Frontal cortex (tissue), 4 donors: ENCODE measurements at places on chromosomes 1 and 21. TPM values are rescaled to one million over a fixed set of nuclear protein-coding genes. Genes with fewer than 3 reads are reported as not detected.

DNA sequence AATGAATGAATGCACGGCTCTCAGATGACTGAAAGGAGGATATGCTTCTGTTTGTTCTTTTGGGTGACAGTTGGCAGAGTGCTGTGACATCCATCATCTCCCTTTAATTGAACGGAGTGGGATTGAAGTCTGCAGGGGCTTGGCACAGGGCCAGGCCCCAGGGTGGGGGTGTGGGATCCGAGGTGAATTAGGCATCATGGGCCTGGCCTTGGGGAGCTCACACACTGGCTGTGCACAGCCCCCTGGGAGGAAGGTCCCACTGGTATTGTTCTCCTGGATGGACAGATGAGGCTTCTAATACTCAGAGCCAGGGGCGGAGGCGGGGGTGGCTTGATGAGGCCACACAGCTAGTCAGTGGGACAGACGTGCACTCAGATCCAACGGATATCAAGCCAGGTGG lies 19.3 kb downstream of the EPHB2 start:
- DNase-seq = no peak

DNA sequence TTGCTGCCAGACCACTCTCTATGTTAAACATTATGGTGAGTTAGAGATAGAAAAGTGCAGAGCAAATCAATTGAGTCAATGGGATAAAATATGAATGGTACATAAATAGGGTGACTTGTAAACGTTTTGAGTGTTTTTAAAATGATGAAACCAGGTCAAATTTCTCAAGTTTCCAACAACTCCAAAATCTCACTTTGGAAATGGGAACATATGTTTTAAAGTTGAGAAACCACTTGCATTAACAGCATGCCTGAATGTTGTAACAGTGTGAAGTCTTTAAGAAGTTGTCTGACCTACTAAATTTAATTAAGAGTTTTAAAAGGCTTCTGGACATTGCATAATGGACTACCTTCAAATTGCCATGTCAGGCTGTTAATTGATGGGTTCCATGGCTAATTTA lies 33.6 kb upstream of the RAVER2 start:
- no peak for DNase-seq

- no peak for DNase-seq
These were observed 11.6 kb downstream of the STYXL2 start for GRCh38 chr1:167105271-167106118.

GRCh38 chr1:197928849-197929336 lies 11.7 kb downstream of the LHX9 start:
- no peak for DNase-seq

- no peak for DNase-seq
These were observed 326.1 kb upstream of the BEND5 start for GRCh38 chr1:49102752-49103151.

GRCh38 chr21:17866590-17866989 lies 47.4 kb upstream of the C21orf91 start:
- no peak for DNase-seq

DNA sequence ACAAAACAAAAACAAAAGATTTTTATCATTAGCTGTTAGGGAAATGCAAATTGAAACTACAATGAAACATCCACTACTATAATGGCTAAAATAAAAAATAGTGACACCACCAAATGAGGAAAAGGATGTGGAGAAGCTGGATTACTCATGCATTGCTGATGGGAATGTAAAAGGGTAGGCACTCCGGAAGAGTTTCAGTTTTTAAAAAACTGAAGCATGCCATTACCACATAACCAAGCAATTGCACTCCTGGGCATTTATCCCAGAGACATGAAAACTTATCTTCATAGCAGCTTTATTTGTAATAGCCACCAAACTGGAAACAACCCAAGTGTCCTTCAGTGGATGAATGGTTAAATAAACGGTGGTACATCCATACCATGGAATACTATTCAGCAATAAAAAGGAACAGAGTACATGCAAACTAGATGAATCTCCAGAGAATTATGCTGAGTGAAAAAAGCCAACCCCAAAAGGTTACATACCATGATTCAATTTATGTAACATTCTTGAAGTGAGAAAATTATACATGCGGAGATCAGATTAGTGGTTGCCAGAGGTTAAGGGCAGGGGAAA lies 14.5 kb upstream of the CFAP298 start:
- no peak for DNase-seq

DNA sequence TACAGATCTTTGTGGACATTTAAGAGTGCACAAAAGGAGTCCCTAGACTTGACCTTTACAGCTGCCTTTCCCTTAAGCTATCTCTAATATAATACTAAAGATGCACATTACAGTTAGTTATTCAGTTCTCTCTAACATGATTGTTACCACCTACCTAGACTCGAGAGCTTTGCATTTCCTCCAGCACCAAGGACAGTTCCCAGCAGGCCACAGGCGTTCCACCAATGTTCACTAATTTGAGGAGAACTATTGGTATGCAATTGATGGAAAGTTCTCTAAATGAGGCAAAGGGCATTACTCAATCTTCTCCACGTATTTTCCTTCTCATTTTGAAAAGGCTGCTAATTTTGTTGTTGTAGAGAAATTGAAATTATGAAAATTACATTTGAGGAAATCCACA lies 5.4 kb upstream of the NTNG1 start:
- no peak for DNase-seq

- DNase-seq = no peak
These were observed 10.7 kb upstream of the ARHGEF16 start for GRCh38 chr1:3443807-3444206.

GRCh38 chr21:41777951-41778815 lies 11.3 kb upstream of the RIPK4 start:
- peak; percentile 82 for DNase-seq

DNA sequence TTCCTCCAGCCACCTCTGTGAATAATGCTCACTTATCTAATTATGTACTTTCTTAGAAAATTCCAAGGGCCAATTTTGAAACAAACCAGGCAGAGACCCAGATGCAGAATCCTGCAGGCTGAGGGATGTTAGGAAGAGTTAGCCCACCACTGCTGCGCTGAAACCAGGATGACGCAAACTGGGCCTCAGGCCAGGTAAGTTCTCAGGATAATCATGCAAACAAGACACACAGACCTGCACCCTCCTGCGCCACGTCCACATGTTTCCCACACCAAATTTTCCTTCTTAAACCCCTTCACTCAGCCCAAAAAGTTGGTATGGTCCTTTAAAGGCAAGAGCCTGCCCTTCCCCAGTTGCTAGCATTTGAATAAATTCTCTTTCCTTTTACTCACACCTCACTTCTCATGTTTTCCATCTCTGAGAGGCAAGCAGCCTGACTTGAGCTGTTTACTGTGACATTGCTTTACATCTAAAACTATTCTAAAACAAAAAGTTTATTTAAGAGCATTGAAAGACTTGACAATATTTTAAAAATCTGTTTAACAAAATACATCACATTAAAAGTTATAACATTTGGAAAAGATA lies 887.1 kb downstream of the LRRIQ3 start:
- DNase-seq = no peak

DNA sequence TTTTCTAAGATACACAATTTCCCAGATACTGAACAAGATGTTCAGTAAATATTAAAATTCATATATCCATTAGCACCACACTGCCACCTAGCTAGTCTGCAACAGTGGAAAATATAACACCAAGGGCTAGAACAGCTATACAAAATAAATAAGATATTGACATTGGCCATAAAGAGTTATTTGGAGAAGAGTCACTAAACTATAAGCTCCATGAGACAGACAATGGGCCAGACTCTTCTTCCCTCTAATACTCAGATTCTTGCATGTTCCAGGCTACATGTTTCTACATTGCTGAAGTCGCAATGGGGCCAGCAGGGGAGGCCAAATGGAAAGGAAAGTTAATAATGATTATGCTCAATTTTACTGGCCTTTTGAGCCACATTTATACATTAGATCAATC lies 21.5 kb downstream of the SPATA6 start:
- DNase-seq = no peak

- DNase-seq = no peak
These were observed 252.4 kb upstream of the DUSP10 start for GRCh38 chr1:221994274-221994698.

DNA sequence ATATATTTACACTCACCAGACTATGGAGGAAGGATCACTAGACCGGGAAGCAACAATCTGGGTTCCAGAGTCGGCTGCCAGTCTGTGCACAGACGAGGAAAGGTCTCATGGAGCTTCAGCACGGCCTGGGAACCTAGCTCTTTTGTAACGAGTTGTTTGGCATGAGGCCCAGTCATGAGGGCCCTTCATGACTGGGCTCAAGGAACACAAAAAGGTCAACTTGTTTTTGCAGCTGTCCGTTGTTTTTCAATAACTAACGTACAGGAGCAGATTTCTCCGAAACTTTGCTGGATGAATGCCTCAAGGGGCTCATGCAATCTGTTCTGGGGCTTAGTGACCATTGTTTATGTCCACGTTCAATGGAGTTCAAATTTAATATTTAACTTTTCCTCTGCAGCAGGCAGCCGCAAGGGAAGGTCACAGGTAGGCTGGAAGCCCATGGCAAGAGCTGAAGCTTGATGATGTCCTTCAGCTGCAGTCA lies 5.9 kb upstream of the STUM start:
- DNase-seq = no peak

DNA sequence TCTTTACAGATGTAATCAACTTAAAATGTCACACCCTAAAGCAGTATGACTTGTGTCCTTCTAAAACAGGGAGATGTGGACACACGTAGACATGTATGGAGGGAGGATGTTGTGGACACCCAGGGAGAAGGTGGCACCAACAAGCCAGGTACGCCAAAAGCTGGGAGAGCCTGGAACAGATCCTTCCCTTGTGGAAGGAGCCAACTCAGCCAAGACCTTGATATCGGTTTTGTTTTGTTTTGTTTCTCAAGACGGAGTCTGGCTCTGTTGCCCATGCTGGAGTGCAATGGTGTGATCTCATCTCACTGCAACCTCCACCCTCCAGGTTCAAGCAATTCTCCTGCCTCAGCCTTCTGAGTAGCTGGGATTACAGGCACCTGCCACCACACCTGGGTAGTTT lies 45.6 kb downstream of the CHAF1B start:
- no peak for DNase-seq

- DNase-seq = no peak
These were observed 2.7 kb upstream of the RBM15 start for GRCh38 chr1:110336300-110337039.

DNA sequence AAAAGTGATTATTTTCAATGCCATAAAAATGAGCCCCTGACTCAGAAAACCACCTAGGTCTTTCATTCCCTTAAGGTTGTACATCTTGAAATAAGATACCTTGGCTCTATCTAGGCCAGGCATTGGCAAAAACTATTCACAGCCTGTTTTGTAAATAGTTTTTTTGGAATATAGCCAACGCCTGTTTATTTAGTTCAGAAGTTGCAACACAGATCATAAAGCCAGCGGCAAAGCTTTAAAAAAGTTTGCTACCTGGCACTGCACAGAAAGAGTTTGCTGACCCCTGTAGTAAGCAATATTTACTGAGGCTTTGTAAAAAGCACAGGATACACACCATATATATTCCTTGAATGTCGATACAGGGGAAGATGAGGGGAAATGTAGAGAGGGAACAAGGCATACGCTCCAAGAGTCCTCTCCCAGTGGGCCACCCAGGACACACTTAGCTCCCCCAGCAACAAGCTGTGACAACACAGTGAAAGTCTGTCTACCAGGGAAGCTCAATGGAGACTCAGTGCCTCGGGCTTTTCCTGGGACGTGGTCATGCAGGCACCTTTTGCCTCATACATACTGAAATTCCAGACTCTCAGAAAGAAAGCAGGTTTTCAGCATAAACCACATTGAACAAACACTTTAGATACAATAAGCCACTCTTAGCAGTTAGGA lies 20.5 kb downstream of the TARBP1 start:
- DNase-seq = no peak

- no peak for DNase-seq
These were observed 199.6 kb upstream of the C1orf87 start for GRCh38 chr1:60273185-60273584.

DNA sequence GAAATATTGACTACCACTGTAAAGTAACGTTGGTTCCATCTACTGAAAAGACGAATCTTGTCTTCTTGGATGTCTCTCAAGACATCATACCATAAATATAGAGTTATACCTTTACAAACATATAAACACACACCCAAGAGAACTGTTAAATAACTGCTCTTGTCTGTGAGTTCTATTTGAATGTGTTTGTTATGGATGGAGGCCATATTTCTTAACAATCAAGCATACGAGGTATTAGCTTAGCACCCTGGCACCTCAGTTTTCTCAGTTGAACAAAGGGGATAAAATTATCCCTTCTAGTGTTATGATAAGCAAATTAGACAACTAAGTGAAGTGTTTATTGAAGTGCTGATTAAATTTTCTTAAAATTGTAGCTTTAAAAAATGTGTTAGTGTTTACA lies 336.6 kb upstream of the ZRANB2 start:
- no peak for DNase-seq

DNA sequence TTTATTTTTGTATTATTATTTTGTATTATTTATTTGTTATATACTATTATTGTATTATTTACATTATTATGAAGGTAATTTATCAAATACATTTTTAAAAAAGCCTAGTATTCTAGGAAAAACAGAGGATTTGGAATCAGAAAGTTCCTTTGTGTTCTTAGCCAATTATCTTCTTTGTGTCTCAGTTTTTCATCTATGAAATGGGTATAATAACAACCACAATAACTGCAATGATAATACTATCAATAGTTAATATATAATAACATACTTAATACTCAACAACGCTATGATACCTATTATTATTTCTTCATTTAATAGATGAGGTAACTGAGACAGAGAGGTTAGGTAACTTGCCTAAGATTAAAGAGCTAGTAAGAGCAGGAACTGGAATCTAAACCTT lies 80.4 kb upstream of the GNG4 start:
- no peak for DNase-seq

DNA sequence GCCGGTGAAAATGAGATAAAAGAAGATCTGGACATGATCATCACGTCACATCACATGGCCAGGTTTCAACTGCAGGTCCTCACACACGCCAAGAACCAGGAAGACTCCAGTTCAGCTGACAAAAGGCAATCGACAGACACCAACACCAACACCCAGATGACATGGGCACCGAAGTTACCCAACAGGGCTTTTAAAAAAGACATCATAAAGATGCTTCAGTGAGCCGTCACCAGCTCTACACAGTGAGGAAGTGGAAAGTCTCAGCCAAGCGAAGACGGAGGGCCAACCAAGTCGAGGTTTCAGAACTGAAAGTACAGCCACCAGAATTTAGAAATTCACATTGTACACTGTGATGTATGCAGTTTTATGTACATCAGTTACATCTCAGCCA lies 154.3 kb upstream of the COL6A1 start:
- DNase-seq = no peak

DNA sequence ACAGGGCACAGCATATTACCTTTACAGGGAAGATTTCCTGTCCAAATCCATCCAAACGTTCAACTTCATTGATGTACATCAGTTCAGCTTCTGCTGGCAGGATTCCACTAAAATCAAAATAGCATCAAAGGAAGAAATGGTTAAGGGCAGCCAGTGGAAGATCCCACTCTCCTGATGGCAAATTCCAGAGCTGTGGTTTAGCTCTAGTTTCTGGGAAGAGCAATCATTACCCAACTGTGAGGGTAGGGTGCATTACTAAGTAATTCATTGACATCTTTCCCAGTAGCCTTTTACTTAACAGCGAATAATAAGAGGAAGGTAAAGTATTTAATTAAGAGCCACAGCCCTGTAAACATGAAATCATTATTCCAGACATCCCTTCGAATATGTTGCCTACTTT lies 120.7 kb downstream of the SMYD2 start:
- no peak for DNase-seq

The SETSIP gene
- not detected for total RNA-seq

The SPAG17 gene
- total RNA-seq = 1.2 TPM

The CD1B gene
- total RNA-seq = not detected

The INAVA gene
- 0.82 TPM for total RNA-seq

The VSIG8 gene
- not detected for total RNA-seq

The HENMT1 gene
- total RNA-seq = 35.5 TPM

The EPHA2 gene
- 1.2 TPM for total RNA-seq

The KRTAP13-2 gene
- total RNA-seq = not detected

The TSACC gene
- not detected for total RNA-seq

The CCDC17 gene
- total RNA-seq = 0.41 TPM
